CD8-positive, alpha-beta T cell (primary cell): ENCODE measurements at places on chromosomes 11 and 22.

DNA sequence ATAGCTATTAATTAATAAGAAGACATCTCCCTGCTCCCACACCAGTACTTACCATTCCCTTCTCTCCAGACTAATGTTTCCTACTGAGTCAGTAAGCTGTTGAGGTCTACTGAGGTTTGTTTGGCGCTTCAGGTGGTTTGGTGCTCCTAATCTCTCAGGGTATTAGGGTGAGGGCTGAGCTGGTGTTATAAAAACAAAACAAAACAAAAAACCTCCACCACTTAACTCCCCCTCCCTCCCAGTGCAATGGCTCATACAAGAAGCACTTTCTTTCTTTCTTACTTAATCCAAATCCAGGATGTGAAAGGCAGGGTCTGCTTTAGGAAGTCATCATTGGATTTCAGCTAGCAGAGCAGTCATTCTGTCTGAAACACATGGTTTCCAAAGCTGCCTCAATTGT, 15.3 kb downstream of the CSTPP1 start:
- DNase-seq: no peak

GRCh38 chr22:33873186-33873585, 47.1 kb downstream of the LARGE1 start:
- DNase-seq: no peak

DNA sequence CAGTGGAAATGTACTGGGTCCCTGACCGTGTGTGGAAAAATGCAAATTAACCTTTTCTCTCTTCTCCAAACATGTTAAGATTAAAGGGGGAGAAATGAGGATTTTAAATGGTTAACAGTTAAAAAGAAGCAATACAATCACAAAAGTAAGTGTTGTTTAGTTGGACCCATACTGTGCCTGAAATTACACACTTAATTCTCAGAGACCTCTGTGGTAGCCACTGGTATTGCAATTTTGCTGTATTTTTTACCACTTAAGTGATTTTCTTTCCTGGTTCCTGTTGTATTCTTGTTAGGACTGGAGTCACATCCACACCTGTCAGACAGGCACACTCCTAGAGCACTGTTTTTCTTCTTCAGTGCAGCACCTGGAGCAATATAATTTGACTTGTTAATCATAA, 179.6 kb upstream of the PDGFD start:
- no peak for DNase-seq

DNA sequence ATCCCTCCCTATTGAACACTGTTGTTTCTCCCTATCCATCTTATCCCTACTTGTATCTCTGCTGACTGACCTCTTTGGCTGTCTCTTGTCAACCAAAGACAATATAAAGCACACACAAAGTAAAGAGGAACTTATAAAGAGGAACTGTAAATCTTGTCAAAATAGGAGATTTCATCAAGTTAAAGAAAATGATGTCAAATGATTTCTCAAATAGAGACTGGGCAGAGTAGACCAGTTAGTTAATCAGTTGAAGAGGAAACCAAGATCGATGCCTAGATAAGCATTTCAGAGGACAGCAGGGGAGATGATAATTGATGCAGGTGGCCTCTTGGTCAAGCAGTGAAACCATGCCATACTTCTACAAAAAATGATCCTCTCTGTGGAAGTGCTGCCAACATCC, 22.7 kb downstream of the KCNQ1OT1 start:
- no peak for DNase-seq

- no peak for DNase-seq
These were observed 105.8 kb upstream of the BID start for GRCh38 chr22:17880020-17880419.

GRCh38 chr11:77183431-77183984, 55.5 kb downstream of the MYO7A start:
- no peak for DNase-seq

GRCh38 chr22:40258017-40258416, 80.3 kb downstream of the TNRC6B start:
- no peak for DNase-seq

GRCh38 chr11:32809313-32809712, 14.9 kb upstream of the CCDC73 start:
- no peak for DNase-seq

DNA sequence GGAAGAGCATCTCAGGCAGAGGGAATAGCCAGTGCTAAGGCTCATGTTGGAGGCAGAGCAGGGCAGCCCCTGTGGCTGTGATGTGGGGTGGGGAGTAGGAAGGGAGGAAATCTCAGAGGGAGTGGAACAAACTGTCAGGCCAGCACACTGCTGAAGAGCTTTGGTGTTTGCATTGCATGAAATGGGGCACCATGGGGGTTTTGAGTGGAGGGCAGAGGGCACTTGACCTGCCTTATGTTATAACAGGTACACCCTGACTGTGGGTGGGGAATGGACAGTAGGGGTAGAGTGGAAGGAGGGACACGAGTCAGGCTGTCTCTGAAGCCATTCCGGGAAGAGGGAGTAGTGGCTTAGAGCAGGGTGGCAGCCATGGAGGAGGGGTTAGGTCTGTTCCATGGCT, 24.0 kb downstream of the PRDM11 start:
- no peak for DNase-seq

DNA sequence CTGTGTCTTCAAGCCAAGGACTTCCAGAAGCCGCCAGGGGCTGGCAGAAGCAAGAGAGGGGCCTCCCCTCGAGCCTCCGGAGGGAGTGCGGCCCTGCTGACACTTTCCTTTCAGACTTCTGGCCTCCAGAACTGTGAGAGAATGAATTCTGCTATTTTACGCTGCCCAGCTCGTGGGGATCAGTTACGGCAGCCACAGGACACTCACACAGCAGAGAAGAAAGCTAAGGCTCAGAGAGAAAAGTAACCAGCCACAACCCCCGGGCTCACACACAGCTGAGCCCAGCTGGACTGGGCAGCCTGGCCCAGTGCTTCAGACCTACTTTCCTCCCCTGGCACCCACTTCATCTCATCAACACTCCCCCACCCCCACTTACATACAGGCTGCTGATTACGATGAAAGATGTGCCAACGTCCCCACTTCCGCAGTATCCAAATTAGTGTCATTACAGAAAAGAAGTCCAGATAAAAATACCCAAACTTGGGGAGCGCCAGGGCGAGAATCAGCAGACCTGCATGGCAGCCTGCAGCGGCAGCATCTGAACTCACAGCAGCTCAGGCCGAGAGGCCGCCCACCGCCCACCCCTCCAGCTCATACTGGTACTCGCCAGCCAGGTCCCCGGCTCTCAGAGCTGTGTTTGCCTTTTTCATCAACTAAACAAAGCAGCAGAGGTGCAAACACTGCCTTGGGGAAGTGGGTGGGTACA, 15.3 kb downstream of the PHF21B start:
- DNase-seq: no peak

DNA sequence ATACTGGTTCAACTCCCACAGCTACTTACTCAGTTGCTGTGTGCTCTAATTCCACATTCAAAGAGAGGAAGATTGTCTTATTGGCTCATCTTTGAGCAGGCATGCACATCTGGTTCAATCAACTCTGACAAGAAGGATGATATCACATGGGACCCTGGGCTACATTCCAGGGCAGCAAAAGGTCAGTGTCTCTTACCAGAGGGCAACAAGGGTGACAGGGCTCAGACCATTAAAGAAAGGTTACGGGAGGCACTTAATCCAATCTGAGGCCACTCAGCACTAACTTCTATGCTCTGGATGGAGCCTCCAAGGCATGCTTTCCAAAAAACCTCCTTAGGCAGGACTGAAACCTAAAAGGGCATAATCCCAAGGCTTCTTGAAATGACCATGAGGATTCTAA, 549.4 kb upstream of the API5 start:
- no peak for DNase-seq

DNA sequence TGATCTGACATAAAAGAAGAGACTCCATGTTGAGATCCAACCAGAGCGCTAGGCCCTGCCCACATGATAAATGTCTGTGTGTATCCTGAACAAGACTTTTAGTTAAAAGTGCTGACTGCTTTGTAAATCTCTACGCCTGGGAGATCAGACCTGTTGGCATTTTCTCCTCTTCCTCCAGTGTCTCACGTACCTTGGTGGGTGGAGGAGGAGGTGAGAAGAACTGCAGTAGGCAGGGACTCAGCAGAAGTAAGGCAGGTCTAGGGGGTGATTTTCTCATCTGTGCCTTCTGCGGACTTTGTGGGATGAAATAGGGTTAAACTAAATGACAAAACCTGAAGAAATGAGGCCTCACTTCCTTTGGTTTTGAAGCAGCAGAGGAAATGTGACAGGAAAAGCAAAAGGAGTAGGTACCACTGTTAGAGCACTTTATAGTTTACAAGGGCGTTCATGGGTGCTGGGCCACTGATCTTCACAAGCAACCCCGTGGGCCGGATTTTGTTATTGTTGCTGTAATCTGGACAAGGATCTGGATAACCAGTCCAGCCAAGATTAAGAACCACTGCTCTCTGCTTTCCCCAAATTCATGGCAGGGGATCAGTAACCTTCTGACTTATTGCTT, 36.7 kb upstream of the PLET1 start:
- no peak for DNase-seq

- no peak for DNase-seq
These were observed 22.3 kb downstream of the NTM start for GRCh38 chr11:131392528-131393255.

GRCh38 chr11:69983897-69984438, 94.1 kb upstream of the ANO1 start:
- DNase-seq: no peak

- no peak for DNase-seq
These were observed 3.2 kb upstream of the MRPL23 start for GRCh38 chr11:1943977-1944376.

GRCh38 chr11:15730263-15730994, 615.7 kb downstream of the INSC start:
- no peak for DNase-seq

- no peak for DNase-seq
These were observed 7.3 kb downstream of the CDC42EP2 start for GRCh38 chr11:65321828-65322485.

- DNase-seq: no peak
These were observed 27.2 kb downstream of the ANO1 start for GRCh38 chr11:70105369-70105754.

DNA sequence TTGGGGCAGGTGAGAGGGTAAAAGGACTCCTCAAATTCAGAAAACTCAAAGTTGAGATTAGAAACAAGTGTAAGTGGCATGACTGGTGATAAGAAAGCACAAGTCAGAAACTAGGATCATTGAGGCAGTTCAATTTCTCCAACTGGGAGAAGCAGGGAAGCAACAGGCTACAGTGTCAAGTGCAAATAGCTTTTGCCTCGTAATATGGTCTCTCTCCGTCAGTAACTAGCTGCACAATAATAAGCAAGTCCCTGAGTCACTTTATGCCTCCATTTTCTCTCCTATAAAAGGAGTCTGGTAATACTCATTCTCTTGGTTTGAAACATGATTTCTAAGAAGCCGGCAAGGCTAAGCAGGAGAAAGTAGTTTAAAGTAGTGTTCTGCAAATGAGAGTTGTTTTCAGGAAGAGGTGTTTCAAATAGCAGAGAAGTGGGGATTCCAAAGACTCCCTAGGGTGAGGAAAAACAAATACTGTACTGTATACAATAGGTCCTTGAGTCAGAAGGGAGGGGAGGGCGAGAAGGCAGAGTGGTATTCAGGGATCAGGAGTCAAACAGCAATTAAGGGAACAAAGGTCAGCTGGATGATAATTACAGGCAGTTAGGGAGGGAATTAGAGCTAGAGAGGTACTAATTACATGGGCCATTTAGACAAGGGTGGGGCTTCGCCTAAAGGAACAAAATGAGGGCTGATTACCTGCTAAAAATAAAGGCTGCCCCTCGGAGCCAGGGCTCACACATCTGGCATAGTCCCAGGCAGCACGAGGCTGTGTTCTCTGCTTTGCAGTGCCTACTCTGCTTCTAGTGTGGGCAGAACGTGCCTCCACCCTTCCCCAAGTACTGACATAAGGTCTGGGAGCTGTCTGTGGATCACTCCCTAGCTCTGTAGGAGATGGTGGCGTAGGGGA, 96.0 kb upstream of the BDNF start:
- DNase-seq: no peak

DNA sequence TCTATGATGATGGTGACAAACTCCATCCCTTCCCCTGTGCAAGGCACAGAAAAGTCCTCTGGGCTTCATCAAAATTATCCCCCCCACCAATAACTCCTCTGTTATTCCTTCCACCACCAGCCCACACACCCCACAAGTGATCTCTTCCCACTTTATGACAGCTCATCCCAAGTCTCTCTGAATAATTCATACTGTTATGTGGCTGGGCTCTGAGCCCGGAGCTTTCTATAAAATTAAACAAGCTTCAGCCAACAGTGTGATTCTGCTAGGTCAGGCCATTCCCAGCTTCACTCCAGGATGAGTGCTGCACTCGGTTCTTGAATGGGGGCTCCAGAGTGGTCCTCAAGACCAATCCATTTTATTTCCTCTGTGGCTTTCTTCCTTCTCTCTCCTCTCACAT, 83.0 kb downstream of the INSC start:
- no peak for DNase-seq

- no peak for DNase-seq
These were observed 81.5 kb downstream of the TRMU start for GRCh38 chr22:46416891-46417580.

DNA sequence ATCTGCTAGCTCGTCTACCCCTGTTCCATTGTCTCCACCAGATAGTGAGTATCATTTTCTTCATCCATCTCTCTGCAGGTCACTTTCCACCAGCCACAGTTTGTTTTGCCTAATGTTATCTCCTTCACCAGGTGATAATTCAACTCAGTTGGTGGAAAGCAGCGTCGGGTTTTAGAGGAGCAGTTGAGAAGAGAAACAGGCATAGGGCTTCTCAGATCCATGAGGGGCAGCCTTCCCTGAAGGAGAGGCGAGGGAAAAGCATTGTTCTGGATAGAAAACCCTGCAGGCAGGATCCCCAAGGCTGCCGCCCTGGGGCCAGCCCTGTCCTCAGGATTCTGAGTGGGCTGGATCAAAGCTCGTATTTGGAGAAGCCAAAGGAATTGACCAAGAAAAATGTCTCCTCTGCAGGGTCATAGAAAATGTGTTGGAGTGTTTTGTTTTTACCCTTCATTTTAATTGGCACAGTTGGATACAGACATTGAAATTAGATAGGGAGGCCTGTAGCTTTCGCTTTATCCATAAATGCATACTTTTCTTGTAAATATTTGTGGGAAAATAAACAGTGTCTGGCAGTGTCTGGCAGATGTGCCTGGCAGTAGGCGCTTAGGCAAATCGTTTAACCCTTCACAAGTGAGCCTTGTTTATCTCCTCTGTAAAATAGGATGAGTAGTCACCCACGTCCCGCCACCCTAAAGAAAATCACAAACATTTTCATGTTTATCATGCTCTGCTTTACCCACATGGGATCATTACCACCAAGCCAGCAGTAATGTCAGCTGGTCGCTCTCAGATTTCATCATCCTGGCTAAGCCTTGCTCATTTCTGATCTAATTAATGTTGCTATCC, 73.4 kb upstream of the TTC12 start:
- DNase-seq: no peak

DNA sequence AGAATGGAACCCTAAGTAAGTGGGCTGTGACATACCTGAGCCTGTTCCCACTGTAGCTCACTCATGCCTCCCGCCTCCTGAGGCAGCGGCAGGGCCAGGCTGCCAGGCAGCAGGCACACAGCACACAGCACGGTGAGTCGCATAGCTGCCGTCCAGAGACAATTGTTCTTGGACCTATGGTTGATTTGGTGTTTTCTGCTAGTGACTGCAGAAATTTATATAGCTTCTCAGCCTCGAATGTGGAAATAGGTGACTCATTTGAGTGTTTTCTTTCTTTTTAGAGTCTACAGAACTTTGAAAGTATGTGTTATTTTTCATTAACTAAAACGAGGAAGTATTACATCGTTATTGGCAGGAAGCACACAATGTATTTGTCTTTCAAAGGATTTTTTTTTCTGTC, at the start of gene MMP7:
MMP7 (minus strand) TSS at position 190 of the 400 bp plus-strand sequence; CDS start at position 143, 47 bp downstream.
- no peak for DNase-seq

- no peak for DNase-seq
These were observed 8.9 kb upstream of the SEPTIN5 start for GRCh38 chr22:19705181-19705934.
